Fibroblast of skin of abdomen (primary cell): ENCODE measurements at places on chromosomes 12 and 14.

DNA sequence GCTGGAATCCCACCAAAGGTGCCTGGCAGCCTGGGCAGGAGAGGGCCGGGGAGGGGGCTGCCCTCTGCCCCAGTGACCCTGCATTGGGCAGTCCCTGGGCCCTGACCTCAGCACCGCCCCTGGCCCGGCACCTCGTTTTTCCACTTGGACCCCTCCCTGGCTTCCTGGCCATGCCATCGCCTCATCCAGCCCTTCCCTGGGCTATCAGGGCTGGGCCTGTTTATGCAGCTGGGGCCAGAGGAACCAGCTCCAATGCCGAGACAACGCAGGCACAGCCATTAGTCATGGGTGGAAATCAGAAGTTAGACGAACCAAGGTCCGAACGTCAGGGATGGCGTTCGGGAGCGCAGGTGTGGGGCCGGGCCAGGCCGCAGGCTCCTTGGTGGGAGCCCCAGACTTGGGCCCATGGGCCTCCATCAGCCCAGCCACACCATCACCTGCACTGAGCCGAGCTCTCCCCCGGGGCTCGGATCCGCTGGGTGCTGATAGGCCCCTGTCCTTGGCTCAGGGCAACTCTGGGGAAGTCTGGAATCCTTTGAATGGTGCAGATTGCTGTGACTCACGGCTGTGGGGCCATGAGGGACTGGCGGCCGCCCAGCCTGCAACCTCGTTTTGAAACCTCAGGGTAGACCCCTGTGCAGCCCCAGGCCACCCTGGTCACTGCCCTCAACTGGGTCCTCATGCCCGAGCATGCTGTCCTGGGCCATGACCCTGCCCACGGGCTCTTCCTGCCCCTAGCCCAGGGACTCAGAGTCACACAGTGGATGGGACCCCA is 169.4 kb downstream of the KIF26A start:
- no peak for DNase-seq

DNA sequence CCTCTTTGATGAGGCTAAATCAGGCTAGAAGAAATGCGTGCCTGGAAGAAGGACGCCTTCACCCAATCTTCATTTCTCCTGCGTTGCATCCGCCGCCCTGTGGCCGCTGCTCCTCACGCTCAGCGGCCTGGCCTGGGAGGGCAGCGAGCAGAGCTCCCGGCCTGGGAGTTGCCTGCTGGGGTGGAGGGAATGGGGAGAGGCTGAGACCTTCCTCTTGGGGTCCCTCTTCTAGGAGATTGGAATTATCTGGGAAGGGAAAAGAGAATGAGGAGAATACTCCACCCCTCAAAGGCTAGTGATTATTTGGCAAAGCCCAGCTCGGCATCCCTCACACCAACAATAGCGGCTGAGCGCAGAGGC is 2.4 kb upstream of the HOXC12 start:
- no peak for DNase-seq

DNA sequence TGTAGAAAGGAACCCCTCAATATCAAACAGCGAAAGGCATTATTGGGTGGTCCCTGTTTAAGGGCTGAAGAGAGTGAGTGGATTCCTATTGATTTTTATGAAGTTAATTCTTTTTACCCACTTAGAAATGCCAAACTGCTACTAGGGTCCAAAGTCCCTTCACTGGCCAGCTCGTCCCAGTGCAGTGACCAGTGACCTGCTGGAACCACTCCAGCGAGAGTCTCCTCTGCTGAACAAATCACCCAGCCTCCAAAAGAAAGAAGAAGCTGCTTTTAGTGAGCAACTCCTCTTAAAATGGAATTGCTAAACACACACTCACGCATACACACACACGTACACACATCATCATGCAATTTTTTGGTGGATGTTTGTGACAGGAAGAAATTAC is 198.2 kb upstream of the PLEKHG7 start:
- DNase-seq, result no peak

DNA sequence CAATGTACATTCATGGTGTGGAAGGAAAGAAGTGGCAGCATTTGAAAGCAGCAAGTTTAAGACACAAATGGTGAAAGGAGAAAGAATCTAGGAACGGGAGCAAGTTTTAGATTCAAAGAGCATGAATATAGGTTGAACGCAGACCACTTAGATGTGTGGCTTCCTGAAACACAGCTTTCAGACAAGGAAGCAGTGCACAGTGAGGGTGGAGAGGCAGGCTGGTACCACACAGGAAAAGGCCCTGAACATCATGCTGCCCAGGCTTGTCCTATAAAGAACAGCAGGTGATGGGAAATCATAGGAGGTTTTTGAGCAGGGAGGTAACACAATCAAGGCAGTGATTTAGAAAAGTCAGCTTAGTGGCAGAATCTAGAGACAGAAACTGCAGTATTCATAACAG is 35.6 kb downstream of the GNS start:
- DNase-seq, result no peak

GRCh38 chr14:67056684-67057083 is 132.6 kb upstream of the GARIN2 start:
- no peak for DNase-seq
